ENCODE measurements at places on chromosomes 6 and 20. TPM values are rescaled to one million over a fixed set of nuclear protein-coding genes. Genes with fewer than 3 reads are reported as not detected.

The LMBRD1 gene
- 11.8 TPM for total RNA-seq

The LHFPL5 gene
- not detected for total RNA-seq

The COL21A1 gene
- total RNA-seq = not detected

The ACSS1 gene
- total RNA-seq = 8.8 TPM

The WASF1 gene
- 1.9 TPM for total RNA-seq

The RING1 gene
- total RNA-seq = 66.5 TPM

The AGER gene
- total RNA-seq = 14.7 TPM

The SUMO4 gene
- 2.6 TPM for total RNA-seq

The UNC93A gene
- total RNA-seq = not detected

The ATP6V1G2 gene
- 0.58 TPM for total RNA-seq

The FOXS1 gene
- not detected for total RNA-seq

The SLC12A5 gene
- not detected for total RNA-seq

The MPC1 gene
- total RNA-seq = 24.0 TPM

The HLA-DPA1 gene
- 31.5 TPM for total RNA-seq

Data from activated T-cell treated with anti-CD3 and anti-CD28 coated beads, Interleukin-2, amount 50 U/mL, for 4 hours (primary cell).